Effector CD4-positive, alpha-beta T cell (primary cell): ENCODE measurements at places on chromosomes 3 and 15.

DNA sequence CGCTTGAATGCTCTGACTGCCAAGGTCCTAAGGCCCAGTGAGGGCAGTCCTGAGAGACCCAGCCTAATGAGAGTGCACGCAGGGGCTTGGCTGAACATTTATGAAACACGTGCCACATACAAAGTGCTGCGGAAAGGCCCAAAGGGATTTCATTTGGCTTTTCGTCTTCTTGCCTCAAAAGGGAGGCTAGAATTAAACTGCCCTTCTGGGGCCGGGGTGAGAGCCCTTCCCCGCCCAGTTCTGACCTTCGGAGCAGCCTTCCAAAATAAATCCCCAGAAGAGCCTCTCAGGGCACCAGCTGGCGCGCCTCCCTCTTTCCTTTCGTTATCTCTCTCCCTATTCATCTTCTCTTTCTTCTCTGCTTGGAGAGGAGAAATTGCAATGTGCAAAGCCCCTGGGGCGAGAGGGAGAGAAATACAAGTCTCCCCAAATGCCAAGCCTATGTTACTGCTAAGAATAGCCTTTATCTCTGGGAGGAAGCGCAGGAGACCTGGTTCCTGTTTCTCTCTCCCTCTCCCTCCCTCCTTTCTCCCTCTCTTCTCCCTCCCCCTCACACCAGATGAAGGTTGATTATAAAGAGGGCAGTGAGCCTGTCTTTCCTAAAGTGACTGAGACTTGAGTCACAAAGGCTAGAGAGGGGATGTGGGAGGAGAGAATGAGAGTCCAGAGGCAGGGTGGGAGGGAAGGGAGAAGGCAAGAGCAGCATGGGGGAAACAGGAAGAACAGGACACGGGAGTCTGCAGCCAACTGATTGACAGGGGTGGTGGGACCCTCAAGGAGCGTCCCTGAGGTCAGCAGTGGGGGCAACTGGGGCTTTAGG lies 36.7 kb upstream of the NDUFB4 start:
- DNase-seq, result no peak

- DNase-seq, result no peak
Measured at GRCh38 chr15:99015698-99016568, 8.3 kb upstream of the PGPEP1L start.

GRCh38 chr15:61017627-61018026 lies 211.5 kb downstream of the RORA start:
- DNase-seq, result no peak

DNA sequence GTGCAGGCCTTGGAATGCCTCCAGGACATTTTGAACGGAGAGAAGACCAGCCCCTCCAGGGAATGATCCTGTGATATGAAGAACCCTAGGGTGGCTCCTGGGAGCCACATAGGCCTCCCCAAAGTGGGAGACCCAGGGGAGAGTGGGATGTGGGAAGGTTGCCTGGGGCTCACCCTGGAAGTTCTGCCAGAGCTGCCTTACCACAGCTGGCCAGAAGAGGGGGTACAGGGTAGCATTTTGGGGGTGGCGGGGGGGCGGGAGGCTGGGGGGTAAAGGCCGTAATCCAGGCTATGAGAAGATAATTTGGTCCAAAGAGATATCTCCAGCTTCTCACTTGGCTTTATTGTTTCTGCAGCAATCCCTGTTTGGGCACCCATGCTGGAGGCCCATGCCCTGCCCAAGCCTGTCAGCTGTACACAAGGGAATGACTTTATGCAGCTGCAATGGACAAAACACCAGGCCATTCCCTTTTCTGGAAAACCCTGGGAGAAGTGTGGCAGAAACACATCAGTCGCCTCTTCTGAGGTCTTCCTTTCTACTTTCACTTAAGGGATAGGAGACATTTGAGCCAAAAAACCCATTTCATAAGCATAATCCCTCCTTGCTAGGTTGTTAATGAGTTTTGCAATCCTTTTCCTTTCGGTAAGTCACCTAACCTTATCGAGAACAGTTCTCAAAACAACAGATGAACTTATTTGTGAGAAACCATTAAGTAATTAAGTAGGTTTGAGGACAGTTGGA lies 11.0 kb upstream of the MUSTN1 start:
- DNase-seq, result no peak

- DNase-seq, result no peak
Measured at GRCh38 chr15:45640616-45641015, 5.8 kb downstream of the SQOR start.

DNA sequence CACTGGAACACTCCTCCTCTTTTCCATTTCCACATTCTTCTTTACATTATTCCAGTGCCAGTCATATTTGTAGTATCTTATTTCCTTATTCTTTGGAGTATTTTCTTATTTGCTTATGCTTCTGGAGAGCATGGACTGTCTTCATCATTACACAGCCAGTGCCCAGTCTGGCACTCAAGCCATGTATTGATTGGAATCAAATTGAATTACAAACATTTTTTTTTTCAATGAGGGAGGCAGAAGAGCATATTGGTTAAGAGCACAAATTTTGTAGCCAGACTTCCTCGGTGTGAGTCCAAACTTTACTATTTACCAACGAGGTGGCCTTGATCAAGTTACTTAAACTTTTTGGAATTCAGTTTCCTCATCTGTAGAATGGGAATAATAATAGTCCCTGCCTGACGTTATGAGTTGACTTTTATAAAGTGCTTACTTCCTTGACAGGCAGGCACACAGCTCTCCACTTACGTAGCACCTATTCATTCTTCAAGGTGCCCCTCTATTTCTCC lies 186.6 kb upstream of the BCL6 start:
- DNase-seq, result no peak

- DNase-seq, result no peak
Measured at GRCh38 chr3:13465236-13465873, 14.8 kb upstream of the HDAC11 start.

GRCh38 chr15:84604826-84605553 lies 4.2 kb downstream of the ZSCAN2 start:
- DNase-seq, result no peak

- DNase-seq, result no peak
Measured at GRCh38 chr3:36776436-36776835, 12.1 kb upstream of the DCLK3 start.

GRCh38 chr3:6266135-6266534 lies 594.8 kb upstream of the GRM7 start:
- no peak for DNase-seq

- DNase-seq, result peak; percentile 5
Measured at GRCh38 chr3:189049458-189050236, 122.1 kb upstream of the TPRG1 start.

DNA sequence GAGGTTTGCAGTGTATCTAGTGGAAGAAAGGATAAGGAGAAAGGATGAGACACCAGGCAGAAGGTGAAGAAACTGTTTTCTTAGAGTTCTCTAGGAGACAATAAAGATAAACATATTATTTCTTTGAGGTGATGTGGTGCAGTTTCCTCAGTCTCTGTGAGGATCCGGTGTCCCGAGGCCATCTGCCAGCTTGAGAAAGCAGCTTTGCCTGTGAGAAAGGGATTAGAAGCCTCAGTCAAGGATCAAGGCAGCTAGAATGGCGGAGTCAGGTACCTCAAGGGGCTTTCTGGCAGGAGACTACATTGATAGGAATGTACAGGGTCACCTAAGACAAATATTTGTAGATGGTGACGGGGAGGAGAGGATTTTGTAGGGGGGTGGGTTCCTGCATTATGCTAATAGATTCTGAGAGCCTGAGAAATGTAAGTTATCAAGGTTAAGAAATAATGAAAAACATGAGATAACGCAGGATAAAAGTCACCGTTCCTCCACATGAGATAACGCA lies 103.9 kb upstream of the MB21D2 start:
- DNase-seq, result no peak

DNA sequence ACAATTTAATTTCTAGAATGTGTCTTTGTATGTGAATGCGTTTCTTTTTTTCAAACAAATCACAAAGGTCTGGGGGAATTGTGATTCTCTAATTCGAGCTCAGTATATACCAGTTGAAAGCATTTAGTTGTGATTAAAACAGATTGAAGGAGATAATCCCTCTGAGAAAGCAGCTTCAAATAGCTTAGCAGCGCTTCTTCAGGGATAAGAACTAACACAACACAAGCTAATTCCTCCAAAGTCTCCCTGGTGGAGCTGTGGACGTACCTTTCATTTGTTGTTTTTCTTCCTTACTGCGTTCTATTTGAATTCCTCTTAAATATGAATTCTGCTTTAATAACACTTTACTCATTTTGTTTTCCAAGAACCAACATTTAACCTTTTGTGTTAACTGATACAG lies 286.7 kb downstream of the ROBO2 start:
- DNase-seq, result no peak

DNA sequence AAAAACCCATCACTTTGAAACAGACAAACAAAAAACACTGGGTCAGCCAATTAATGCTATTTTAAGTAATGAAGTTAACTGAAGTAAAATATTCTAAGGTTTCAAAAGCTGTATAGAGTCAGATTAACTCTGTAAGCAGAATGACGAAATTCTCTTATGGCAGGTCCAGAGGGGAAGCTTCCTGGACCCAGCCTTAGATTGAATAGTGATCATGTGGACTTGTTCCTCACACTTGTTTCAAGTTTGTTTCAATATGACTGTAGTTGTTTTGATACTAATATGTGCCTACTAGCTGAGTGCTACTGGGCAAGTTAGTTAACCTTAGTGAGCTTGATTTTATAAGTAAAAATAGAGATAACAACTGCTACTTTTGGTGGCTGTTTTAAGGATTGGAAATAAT lies 32.6 kb downstream of the PLS1 start:
- DNase-seq, result no peak

GRCh38 chr3:13700889-13701288 lies 152.0 kb downstream of the FBLN2 start:
- DNase-seq, result no peak

DNA sequence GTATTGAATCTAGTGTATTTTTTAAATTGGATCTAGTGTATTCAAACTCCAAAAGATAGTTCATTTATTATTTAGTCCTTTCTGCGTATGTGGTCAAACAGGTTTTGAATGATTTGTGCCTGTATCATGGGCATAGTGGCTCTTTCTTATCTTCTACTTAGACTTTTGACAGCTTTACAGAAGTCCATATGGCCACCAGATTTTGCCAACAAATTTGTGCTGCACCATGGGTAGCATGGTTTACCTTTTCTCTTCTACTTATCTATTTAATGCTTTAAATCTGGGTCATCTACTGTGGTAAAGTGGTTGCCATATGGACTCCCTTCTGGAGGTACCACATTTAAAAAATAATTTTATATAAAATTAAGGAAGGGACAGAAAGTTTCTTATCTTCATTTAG lies 66.9 kb upstream of the CADM2 start:
- DNase-seq, result no peak

DNA sequence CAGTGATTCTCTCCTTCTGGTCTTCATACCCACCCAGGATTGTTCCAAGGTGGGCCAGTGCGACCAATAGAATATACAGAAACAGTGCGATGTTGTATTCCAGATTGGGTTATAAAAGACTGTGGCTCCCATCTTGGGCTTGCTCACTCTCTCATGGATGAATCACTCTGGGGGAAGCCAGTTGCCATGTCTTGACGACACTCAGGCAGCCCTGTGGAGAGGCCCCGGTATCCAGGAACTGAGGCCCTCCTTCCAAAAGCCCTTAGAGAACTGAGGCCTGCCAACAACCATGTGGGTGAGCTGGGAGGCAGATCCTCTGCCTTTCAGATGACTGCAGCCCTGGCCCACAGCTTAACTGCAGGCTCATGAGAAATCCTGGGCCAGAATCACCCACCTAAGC lies 57.2 kb downstream of the SH3GL3 start:
- no peak for DNase-seq

DNA sequence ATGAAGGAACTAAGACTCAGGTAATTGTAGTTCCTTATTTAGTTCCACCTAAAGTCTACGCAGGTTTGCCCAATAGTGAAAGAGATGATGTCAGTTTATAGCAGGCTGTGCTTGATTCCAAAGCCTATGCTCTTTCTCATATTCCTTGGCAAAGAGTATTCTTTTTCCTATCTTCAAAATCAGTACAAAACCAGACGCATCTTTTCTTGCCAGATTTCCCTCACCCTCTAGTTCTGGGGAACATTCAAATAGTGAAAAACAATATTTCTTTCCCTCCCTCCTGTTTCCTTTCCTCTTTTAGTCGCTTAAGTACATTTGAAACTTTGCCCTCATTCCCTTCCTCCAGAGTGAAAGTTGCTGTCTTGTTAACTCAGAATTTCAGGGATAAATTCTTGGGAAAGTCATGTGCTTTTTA lies 134.6 kb upstream of the PDZRN3 start:
- no peak for DNase-seq

DNA sequence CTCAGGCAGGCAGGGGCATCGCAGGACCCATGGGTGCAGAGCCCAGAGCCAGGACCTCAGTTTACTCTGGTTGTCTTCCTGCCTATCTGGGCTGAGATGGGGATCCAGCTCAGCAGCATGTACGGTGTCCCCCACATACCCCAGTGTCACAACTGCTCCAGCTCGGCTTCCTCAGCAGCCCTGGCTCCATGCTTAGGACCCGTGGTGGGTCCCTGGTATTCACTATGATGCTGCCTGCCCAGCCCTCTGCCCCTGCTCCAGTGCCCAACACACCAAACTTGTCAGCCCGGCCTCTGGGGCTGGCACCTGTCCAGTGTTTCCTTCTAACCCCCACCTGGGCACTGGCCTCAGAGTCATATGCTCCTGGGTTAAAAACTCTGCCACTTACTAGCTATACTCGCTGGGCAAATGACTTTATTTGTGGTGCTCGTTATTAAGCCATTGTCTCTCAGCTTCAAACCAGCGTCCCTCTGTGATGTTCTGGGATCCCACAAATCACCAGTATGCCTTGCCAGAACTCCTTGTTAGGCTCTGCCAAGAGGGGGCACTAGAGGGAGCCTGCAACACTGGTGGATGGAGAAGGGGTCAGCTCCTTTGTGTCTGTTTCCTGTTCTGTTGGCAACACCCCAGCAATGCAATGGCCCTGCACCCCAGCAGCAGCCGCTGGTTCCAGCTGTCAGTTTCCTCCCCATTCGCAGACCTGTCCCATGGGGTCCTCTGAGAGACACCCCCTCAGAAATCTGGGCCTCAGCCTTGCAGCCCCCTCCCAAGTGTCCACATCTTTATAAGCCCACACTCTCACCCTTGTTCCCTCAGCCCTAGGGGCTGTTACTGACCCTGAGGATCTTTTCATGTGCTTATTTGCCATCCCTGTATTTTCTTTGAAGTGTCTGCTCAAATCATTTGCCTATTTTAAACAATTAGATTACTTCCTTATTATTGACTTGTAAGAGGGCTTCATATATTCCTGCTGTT lies 24.1 kb upstream of the MRPS22 start:
- DNase-seq, result no peak

DNA sequence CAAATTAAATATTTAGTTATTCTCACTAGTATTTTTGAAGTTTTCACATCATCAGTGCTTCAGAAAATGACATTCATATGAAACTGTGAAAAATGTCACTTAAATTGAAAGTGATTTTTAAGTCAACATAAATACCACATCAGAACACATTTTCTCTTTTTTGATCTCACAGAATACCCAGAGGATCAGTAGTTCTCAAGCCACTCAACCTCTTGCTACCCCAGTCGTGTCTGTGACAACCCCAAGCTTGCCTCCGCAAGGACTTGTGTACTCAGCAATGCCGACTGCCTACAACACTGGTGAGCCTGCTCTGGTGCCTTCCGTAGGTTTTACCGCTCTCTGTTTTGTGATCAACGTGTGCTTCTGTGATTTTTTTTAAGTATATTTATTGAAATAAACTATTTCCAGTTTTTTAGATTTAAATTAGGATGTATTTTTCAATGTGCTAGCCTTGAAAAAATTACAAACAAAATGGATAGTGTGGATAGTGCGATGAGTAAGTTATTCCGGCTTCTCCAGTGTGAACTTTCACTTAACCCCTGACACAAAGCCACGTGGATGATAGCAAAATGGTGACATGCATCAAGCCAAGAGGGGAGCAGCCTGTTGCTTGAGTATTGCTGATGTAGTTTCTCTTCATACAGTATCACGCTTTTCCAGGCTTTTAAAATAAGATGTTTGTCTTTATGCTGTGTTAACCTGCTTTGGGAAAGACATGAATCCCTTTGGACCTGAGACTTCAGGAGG lies 26.5 kb downstream of the LYSMD4 start:
- DNase-seq, result no peak
